Stimulated activated CD4-positive, alpha-beta T cell treated with anti-CD3 and anti-CD28 coated beads, TNF-alpha, amount 100 ng/mL, for 1 hour (primary cell): ENCODE measurements at places on chromosomes 5 and 9.

DNA sequence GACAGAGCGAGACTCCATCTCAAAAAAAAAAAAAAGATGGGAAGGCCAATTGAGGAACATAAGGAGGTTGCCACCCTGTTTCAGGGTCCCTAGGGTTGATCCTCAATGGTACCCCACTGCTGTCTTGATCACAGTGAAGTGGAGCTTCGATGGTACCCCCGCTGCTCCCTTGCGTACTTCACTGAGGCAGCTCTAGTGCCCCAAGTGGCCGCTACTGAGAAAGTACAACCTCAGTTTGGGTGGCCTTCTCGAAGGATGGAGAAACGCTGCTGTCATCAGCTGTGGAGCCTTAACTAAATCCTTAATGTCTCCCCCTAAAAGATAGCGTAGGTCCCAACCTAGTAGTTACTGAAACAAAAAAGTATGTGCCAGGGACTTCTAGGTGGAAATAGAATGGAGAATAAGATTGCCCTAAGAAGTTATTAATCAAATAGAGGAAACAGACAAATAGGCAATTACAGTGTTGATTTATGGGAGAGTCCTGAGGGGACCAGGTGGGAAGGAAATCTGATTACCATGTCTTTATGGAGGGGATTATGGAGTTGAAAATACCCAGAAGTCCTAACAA is 6.3 kb downstream of the TESK1 start:
- peak; percentile 27 for DNase-seq

DNA sequence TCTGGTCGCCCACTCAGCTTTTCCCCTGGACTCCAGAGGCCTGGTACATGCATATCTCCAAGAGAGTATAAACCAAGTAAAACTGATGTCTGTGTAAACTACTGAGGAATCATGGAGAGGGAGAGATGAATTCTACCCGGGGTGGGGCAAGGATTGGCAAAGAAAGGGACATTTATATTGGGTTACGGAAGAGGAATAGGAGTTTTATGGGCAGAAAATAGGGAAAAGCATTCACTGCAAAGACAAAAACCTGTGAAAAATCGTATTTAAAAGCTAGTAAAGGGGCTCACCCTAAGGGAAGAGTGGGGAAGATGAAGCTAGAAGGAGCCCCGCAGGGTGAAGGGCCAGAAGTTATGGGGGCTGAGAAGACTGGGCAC is 248.0 kb upstream of the KLF4 start:
- no peak for DNase-seq

DNA sequence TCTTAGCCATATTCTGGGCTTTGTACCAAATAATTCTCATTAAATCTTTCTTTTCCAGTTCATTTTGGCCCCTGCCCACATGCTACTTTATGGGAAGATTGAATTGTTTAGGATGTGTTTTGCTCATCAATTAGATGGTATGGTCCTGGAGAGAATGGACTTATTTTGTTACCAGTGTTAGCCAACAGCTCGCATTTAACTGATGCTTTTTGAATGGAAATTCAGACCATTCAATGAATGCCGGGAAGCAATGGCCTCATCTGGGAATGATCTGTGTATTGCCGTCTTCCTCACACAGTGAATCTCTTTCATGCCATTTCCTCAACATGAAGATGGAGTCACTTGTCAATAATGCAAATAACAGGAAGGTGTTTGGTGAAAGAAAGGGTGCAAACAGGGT is 370.6 kb upstream of the PIK3R1 start:
- DNase-seq = no peak

DNA sequence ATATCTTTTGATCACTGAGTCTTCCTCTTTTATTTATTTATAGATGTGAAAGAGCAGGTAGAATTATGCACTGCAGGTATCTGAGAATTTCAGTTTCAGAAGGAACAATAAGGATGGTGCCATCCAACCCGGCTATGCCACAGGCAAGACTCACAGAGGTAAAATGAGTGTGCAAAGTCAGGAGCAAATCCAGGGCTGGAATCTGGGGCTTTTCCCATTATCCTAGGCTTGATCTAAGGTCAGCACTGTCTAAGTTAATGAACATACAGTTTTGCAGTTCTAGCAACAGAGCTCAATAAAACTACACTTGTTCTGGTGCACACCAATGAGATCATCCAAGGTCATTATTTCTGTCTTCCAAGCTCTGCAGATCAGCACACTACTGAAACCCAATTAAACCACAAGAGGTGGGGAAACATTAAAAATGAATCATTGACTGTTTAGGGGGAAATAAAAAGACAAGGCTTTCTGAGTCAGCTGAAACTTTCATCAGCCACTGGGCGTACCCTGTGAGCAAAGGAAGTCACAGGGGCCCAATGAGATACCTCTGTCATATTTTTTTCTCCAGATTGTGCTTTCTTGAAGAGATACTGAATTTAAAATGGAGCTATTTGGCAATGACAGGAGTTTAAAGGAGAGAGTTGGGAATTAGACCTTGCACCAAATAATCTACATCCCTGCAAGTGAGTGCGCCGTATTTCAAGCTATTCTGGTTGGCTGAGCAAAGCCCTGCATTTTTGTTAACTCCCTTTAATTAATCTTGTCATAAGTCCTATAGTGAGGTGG is 662.2 kb upstream of the ZNF608 start:
- no peak for DNase-seq

- no peak for DNase-seq
Observed at GRCh38 chr5:23864786-23865185, 357.4 kb downstream of the PRDM9 start.

DNA sequence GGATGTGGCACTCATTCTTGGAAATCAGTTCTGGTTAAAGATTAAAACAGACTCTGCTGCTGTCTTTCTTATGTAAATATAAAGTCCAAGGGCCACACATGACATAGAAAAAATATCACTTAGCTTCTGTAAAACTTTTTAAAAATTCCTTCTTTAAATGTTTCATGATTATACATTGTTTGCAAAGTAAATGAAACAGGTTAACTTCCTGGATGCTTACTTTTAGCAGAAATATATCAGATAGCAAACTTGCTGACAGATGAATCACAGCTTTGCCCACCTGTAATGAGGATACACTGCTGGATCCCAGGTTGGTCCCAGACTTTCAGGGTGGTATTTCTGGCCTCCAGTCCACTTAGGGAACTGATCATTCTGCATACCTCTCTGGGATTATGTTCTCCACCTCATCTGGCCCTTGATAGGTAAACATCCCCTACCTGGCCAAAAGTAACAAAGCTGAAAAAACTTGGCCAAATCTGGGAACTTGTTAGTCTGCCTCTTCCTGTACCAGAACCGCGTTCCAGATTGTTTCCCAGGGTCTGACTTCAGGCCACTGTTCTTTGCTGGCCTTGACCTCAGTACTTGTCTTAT is 340.5 kb downstream of the ADGRV1 start:
- DNase-seq = no peak

GRCh38 chr5:170809551-170809950 is 26.0 kb downstream of the GABRP start:
- DNase-seq = no peak

DNA sequence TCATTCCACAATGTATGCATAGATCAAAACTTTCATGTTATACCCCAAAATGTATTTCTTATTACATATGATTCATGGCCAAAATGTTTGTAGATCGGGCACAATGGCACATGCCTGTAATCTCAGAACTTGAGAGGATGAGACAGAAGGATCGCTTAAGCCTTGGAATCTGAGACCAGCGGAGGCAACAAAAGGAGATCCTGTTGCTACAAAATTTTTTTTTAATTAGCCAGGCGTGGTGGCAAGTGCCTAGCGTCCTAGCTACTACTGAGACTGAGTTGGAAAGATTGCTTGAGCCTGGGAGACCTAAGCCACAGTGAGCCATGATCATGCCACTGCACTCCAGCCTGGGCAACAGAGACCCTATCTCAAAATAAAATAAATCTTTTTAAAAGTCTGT is 89.9 kb downstream of the MAPKAP1 start:
- no peak for DNase-seq

DNA sequence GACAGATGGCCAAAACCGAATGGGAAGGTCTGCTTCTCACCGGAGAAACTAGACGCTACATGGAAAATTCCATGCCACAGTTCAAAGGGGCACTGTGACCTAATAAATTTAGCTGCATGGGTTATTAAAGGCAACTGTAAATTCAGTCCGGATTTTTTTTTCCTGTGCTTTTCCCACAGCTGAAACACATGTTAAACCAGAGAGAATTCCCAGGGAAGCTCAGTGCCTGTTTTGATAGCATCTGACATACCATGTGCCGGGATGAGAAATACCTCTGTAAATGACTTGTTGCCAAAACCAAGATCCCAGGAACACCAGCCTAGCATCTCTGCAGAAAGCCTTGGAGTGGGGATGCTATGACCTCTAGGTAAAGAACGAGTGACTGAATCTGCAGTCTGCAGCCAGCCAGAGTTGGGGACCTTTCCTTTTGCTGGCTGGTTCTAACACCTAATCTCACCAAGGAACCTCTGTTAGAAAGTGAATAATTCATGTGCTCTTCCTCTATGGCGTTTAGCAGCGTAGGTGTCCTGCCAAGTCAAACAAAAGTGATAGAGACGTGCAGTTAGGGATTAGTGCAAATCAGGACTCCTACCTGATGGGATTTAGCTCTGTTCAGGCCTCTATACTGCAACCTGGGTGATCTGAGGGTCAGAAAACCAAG is 77.9 kb downstream of the SLIT3 start:
- DNase-seq = no peak

DNA sequence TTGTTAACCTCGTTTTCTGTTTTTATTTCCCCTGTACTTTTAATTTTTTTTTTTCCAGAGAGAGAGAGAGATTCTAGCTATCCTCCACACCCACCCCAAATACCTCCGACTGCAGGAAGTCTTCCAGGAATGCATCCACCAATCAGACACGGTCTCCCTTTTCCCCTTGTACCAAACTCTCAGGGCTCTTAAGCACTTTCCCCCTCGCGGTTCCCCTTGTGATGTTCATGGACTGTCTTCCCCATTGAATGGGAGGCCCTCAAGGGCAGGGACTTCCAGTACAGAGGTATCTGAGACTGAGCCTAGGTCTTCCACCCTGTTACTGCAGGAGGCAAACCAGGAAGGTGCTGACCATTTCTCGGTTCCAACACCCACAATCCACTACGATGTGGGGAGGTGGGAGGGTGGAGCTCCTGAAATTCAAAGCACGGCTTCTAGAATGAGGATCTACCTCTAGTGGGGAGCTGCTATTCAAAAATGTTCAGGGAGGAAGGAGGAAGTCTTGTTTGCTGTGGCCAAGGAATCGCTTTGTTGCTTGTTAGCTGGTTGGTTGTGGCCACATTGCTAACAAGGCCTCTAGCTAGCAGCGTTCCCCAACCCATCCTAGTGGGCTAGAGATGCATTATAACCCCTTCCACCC is 37.5 kb upstream of the PTGS1 start:
- DNase-seq = no peak

GRCh38 chr9:17171309-17172094 is 36.7 kb downstream of the CNTLN start:
- DNase-seq = no peak

- no peak for DNase-seq
Observed at GRCh38 chr9:115393976-115394775, 276.2 kb upstream of the TNC start.

GRCh38 chr5:105630803-105631202 is 2039.9 kb downstream of the EFNA5 start:
- DNase-seq = no peak

GRCh38 chr9:97571664-97572063 is 61.5 kb downstream of the TSTD2 start:
- no peak for DNase-seq

DNA sequence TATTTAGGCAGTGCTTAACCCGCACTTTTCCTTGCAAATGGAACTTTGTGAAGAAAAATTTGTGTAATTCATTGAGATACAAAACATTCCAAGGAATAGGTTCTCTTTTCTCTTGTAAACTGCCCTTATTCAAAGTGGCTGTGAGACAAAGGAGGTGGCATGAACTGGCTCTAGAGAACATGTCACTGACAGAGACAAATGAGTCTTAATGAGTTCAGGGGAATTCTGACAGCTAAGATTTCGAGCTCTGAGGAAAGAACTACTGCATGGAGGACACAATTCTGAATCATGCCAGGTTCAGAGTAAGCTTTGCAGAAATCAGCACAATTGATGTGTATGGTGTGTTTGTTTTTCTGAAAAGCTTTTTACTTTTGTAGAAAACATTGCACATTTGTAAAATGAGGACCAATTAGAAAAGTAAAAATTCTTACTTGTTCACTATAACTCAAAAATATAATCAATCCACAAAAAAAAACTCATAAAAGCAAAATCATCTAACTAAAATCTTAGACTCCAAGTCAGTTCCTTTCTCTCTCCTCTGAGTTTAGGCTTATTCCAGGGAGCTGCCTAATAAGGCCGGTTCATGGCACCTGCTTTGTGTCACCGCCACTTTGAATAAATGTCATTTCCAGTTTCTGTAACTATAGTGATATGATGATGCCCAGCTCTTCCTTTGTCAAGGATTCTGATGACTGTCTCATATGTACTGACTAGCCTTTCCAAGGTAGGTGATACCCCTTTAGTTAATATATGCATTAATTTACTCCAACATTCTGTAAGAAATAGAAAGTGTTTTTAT is 163.2 kb downstream of the HCN1 start:
- no peak for DNase-seq

DNA sequence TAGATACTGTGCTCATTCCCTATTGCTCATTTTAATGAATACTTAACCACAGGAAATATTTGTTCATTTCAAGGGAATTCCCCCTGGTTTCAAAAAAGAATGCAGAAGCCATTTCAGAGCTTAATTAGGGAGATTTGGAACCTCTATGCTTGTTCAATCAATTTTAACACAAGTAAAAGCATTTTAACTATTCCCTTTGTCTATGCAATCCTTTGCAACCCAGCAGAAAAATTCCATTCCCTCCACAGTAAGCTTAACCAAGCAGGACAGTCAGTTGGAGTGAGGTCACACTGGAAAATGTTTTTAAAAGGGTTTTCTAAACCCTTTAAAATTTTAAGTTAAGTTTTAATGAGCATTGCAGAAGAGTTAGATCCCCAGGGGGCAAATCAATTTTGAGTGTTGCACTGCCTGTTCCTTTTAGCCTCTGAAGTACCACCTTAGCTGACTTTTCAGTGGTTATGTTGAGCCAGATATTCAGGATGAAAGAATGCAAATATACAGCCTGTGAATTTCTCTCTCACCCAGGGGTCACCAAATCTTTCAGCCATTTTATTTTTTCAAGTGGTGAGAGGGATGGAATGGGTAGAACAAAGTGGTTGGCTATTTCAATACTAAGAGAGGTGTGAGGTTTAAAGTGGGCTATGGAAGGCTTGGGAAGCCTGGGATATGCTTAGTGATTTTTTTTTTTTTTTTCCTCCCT is 356.2 kb upstream of the NUDT12 start:
- DNase-seq = no peak

DNA sequence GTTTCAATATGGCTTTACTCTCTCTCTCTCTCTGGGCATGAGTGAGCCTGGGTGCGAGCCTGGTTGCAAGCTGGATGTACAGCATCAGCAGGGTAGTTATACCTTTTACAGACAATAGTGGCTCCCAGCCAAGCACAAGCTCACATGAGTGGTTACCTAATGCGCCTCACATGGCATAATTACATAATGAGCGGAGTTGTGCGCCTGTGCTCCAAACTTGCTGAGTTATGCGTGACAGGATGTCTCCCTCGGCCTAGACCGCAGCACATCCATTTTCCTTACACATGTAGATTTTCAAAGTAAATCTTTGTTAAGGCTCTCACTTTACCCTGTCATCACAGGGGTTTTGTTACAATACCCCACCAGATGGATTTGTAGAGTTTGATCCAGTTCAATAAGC is 233.5 kb upstream of the WWC1 start:
- DNase-seq = no peak
